ENCODE measurements at places on chromosomes 16 and 17.

GRCh38 chr17:19249681-19250080 is 12.5 kb downstream of the EPN2 start:
- no peak for DNase-seq

DNA sequence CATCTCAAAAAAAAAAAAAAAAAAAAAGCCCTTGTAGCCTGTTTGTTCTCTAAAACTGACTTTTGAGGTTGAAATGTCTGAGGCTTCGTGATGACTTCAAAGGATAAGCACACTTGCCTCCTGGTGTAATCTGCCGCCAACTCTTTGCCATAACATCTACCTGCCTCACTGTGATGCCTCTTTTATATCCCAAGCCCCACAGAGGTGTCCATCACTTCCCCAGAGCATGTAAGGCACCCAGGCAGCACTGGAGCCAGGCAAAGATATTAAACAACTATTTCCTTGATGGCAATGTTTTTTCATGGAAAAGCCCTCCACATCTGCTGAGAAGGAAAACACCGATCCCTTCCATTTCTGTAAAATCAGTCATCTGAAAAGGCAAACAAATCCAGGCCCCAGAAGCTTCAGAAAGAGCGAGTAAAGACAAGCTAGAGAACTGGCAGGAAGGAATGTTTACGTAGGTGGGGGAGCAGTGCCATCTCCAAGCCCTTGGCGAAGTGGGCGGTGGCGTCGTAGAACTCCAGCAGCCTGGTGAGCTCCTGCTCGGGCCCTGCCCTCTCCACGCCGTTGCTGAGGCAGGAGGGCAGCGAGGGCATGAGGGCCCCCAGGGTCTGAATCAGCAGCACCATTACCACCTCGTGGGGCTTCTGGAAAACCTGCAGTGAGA is 28.6 kb downstream of the COG7 start:
- no peak for DNase-seq

DNA sequence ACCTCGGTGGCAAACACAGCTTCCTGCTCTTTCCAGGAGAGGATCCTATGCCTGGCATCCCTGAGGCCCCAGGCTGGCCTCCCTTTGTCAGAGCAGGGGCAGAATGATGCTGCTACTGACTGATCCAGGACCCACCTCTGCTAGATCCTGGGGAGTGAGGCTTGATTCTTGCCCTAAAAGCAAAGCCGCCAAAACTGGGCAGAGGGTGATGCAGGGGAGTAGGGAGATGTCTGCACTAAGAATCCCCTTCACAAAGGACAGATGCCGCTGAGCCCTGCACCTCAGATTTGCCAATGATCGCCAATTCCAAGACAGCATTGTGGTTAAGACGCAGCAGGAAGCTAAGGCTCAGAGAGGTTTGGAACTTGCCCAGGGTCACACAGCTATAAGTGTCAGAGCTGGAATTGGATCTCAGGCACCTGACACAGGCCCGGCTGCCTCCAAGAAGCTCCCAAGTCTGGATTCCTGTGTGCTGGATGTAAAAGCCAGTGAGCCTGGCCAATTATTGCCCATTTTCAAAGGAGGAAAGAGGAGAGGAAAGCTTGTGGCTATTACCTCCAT is 60.7 kb upstream of the TNRC6C start:
- no peak for DNase-seq

DNA sequence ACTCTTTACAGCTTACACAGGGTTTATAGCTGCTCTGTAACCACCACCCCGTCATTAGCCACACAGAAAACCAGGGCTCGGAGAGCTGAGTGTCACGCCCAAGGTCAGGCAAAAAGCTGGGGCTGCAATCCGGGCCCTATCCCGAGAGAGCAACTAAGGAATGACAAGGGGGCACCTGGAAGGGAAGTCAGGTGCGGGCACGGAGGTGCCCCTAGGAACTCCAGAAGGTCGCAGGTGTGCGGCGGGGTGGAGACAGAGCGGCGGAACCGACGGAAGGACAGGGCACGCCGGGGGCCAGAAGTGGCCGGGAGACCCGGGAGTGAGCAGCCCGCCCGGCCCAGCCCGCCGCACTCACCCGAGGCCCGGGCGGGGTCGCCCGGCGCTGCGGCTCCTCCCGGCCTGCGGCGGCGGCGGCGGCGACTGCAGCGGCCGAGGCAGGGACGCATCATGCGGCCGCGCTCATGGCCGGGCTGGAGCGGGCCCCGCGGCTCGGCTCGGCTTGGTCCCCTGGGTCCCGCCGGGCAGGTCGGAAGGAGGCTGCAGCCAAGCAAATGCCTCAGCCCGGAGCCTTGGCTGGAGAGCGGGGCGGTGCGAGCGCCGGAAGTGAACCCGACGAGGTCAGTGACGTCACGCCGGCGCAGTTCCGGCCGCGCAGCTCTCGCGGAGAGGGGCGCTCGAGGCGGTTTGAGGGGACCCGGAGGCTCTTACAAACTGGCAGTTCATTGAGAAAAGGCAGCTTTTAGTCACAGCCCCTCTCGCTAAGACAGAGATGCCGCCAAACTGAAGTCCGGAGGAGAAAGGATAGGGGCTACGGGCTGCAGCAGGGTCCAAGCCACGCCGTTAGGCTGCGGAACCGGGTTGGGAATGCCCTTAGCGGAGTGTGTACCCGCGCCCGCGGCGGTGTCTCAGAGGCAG is at the start of gene ZDHHC7:
Gene ZDHHC7 (minus strand): TSS at position 605 of the 915 bp plus-strand sequence. CDS start 20,917 bp downstream, outside the sequence.
- peak; percentile 90 for DNase-seq
